ENCODE measurements at places on chromosomes 16 and 17. TPM values are rescaled to one million over a fixed set of nuclear protein-coding genes. Genes with fewer than 3 reads are reported as not detected.

DNA sequence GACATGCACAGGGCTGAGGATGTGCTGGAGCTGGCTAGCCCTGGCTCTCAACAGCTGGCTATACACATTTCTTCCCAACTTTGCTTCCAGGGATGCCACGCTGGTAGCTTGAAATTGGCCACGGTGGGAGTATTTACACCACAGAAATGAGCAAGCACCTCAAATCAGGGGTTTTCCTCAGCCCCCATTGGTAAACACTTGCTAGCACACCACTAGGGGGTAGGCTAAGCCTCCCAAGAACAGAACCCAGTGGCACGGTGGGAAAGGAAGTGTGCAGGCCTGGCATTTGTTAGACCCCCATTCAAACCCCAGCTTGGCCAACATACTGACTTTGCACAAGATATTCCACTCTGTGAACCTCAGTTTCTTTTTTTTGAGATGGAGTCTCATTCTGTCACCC, 12.9 kb downstream of the DRC3 start:
- no peak for DNase-seq

ZNF624 gene
- total RNA-seq = 5.5 TPM

LDHD gene
- 0.64 TPM for total RNA-seq

GRCh38 chr17:13947499-13947898, 121.8 kb upstream of the COX10 start:
- DNase-seq = no peak

ZBTB4 gene
- total RNA-seq = 30.0 TPM

GRCh38 chr17:10741416-10742135, 11.8 kb upstream of the TMEM220 start:
- no peak for DNase-seq

DNA sequence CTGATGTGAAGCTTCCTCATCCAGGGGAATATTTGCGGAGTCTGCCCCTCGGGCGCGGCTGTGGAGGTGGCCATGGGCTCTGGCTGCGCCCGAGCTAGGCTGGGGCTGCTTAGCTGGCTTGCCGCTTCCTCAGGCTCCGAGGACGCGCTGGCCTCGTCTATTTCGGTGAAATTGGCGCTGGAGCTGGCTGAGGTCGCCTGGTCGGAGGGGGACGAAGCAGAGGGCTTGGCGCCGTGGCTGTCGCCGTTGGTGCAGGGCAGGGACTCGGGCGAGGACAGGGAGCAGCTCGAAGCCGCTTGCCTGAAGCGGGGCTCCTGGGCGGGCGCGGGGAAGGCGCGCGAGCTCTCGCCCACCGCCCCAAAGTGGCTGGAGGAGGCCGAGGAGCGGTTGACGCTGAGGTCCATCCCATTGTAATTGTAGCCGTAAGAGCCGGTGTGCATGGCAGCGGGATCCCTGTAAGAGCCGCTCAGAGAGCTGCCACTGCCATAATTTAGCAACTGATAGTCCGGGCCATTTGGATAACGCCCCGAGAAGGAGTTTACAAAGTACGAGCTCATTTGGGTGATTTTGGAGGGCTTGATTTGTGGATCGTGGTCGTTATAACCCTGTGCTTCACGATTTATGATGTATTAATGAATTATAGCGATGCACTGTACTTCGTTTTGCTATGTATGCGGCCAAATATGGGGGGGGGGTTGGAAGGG, at the start of gene HOXB5:
HOXB5 (minus strand) TSS at position 654 of the 704 bp plus-strand sequence; CDS start at position 557, 97 bp downstream.
- DNase-seq = peak; percentile 28

- no peak for DNase-seq
Measured at GRCh38 chr17:61816538-61816937, 46.8 kb downstream of the BRIP1 start.

DNA sequence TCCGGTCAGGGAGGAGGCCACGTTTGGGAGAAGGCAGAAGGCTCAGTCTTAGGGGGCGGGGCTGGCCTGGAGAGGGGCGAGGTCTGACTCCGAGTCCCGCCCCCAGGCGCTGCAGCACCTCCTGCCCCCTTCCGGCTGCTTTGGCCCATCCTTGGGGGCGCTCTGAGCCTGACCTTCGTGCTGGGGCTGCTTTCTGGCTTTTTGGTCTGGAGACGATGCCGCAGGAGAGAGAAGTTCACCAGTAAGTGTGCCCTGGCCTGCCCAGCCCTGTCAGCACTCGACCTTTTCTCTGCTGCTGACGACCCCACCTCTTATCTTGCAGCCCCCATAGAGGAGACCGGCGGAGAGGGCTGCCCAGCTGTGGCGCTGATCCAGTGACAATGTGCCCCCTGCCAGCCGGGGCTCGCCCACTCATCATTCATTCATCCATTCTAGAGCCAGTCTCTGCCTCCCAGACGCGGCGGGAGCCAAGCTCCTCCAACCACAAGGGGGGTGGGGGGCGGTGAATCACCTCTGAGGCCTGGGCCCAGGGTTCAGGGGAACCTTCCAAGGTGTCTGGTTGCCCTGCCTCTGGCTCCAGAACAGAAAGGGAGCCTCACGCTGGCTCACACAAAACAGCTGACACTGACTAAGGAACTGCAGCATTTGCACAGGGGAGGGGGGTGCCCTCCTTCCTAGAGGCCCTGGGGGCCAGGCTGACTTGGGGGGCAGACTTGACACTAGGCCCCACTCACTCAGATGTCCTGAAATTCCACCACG, 1.5 kb downstream of the TNFRSF12A start:
- DNase-seq = peak; percentile 80

CCDC154 gene
- under 0.01 TPM for total RNA-seq

All from fibroblast of villous mesenchyme (primary cell).